ENCODE measurements at places on chromosomes 11 and 22.
A peak's percentile ranks its signal among the peaks of the same experiment; 100 is the strongest.

DNA sequence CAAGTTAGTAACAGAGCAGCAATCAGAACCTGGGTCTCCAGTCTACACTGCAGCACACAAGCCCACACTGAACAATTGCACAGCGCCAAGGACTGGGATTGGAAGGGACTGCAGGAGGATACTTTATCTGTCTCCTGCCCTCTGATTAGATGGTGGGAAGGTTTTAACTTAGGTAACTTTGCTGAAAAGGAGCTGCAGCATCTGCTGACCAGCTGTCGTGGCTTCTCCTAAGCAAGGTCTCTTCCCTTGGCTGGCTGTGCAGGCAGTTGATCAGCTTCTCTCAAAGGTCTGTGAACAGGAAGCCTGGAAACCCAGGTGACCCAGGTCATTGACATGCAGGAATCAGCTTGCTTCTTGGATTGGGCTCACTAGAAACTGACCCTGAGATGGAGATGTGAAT lies 82.4 kb downstream of the ISX start:
- no peak for DNase-seq

GRCh38 chr11:123451183-123451781 lies 21.2 kb downstream of the GRAMD1B start:
- no peak for DNase-seq

- no peak for DNase-seq
Observed at GRCh38 chr11:125211191-125211947, 46.8 kb downstream of the PKNOX2 start.

DNA sequence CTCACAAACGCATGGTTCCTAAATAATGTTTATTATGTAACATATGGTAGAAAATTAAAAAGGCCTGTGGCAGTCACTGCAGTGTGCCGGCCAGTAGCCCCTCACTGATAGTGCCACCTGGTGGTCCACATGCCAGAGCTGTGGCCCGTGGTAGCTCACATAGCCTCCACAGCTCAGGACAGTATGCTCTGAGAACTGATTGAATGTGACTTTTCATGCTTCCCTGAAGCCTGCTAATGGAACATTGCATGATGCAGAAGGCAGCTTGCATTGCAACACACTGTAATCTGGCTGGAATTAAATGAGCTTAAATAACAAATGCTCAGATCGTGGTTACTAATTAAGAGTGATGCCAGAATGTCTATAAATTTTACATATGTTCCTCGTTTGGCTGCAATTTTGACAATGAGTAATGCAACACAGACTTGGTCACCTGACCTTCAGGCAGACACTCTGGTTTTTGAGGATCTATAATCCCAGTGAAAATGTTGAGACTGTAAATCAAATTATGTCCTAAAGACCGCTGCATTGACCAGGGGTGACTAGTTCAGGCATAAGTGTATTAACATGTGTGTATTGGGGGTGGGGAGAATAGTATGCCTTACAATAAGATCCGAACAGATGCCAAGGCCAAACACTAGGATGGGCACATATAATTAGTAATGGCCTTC lies 566.4 kb downstream of the METTL15 start:
- no peak for DNase-seq

- DNase-seq: no peak
Observed at GRCh38 chr11:102499151-102499550, 31.4 kb downstream of the MMP7 start.

- DNase-seq: no peak
Observed at GRCh38 chr22:45993841-45994240, 16.9 kb upstream of the WNT7B start.

- no peak for DNase-seq
Observed at GRCh38 chr11:9605742-9606141, 32.3 kb downstream of the WEE1 start.

DNA sequence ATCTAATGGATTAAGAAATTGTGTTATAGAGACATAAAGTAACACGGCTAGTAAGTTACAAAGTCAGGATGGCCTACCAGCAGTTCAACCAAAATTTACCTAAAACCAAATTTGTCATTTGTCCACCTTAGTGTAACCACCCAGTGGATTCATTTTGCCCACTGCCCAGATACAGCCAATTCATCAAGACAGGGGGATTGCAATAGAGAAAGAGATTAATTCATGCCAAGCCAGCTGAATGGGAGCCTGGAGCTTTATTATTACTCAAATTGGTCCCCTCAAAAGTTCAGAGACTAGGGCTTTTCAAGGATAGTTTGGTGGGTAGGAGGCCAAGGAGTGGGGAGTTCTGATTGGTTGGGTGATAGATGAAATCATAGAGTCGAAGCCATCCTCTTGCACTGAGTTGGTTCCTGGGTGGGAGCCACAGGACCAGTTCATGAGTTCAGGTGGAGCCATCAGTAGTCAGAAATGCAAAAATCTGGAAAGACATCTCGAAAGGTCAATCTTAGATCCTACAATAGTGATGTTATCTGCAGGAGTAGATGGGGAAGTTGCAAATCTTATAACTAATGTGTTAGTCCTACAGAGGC lies 304.2 kb upstream of the CADM1 start:
- no peak for DNase-seq

DNA sequence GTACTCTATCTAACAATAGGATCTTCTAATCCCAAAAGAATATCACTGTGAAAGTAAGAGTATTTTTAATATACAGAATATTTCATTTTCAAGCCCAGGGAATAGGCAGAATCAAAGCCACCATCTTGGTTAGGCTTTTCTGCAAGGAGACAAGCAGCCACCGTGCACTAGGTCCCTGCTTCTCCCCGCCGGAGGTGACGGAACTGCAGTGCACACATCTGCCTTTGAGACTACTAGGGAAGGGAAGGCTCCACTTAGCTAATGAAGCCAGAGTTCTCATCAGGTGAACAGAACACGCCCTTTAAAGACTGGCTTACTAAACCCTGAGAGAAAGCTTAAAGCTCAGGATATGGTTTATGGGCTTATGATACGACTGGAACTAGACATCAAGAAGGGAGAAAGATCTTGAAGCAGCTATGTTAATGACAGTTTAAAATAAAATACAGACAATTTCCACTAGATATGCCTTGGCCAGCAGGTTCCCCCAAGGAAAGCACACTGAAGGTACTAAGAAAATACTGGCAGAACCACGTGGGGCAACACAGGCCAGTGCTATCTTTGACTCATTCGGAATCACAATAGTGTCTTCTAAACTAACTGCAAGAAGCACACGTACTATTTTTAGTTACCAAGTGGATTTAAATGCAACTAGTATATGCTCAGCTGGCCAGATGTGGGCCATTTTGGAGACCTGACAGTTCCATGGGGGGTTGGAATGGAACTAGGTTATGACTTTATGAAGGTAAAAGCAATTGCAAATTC lies 127.4 kb upstream of the LMO1 start:
- no peak for DNase-seq

DNA sequence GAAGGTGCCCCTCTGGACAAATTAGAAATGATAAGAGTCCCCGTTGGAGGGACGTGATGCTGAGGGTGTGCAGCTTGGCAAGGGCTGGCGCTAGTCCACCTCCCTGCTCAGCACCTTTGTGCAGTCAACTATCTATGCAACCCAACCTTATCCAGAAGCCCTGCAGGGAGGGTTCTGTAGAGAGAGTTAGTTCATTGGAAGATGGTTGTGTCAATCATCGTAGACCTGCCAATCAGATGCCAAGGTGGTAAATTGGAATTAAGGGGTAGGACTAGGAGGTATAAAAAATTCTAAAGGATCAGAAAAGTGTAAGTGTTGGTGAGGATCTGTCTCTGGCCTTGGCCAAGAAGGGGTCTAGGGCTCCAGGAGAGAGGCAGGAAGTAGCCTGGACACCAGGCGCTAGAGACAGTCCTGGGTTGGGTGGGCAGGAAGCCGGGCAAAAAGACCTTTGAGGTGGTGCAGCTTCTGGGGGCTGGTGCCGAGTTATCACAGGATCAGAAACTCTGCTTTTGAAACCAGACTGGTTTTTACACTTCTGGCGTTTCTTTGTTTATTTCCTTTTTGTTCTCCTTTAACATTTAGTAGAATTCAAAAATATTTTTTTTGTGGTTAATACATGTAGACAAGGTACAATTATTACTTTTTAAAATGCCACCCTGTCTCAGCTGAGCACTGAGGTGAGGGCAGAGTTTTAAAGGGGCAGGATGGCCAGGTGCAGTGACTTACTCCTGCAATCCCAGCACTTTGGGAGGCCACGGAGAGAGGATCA lies 1.6 kb downstream of the C1QTNF6 start:
- DNase-seq: peak; percentile 60

GRCh38 chr11:11993839-11994238 lies 14.6 kb downstream of the DKK3 start:
- no peak for DNase-seq

GRCh38 chr11:116465056-116465455 lies 307.7 kb downstream of the BUD13 start:
- DNase-seq: no peak

- peak; percentile 32 for DNase-seq
Observed at GRCh38 chr11:86740628-86741483, 59.5 kb upstream of the PRSS23 start.

DNA sequence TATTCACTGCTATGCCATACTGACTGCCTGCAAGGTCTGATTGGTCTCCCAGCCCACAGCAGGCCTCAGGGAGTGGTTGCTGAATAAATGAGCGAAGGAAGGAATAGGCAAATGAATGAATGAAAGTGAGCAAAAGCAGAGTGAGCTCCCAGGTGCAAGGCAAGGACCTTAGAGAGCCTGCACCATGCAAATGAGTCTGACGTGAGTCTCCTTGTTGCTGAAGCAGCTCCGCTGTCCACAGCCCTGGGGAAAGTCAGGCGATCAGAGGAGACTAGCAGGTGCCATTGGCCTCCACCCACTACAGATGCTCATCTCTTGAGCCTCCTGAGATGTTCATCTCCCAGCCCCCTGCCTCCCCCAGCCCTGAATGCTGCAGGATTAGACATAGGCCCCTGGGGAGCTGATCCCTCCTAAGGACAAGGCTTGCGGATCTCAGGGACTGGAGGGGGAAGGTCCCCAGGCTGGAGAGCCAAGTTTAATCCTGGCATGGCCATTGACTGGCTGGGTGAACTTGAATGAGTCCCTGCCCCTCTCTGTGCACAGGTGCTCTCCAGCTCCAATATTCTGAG lies 22.1 kb downstream of the GDPD5 start:
- DNase-seq: no peak

GRCh38 chr11:44893308-44893822 lies 57.3 kb downstream of the TP53I11 start:
- DNase-seq: no peak

GRCh38 chr22:35410663-35411034 lies 10.7 kb downstream of the MCM5 start:
- DNase-seq: no peak

DNA sequence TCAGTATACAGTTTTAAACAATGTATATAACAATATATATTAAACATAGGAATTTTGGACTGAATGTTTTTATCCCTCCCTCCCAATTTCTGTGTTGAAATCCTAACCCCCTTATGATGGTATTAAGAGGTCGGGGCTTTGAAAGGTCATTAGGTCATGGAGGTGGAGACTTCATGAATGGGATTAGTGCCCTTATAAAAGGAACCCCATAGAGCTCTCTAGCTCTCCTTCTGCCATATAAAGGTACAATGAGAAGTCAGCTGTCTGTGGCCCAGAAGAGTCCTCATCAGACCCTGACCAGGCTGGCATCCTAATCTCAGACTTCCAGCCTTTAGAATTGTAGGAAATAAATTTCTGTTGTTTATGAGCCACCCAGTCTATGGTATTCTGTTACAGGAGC lies 6.5 kb downstream of the NNMT start:
- DNase-seq: no peak

DNA sequence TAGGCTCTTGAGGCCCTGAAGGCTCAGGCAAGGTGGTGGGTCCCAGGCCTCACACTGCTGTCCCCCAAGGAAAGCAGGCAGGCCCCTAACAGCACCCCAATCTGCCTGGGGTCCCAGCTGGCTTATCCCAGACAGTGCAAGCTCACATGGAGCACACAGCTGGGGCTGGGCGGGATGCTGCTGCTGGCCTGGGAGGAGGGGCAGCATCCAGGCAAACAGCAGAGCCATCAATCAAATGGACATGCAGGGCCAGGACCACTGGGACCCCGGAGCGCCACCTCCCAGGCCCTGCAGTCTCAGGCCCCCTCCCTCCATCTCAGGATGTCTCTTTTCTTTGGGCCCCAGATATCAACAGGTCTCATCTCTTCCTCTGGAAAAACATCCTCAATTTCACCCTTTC lies 140.3 kb downstream of the BRD1 start:
- DNase-seq: no peak

GRCh38 chr11:22304337-22304961 lies 33.7 kb upstream of the SLC17A6 start:
- DNase-seq: no peak

All from activated T-cell treated with anti-CD3 and anti-CD28 coated beads, Interleukin-2, amount 50 U/mL, for 48 hours (primary cell).